ENCODE measurements at places on chromosomes 2 and 18.

GRCh38 chr2:44722026-44722625 lies 219.4 kb upstream of the SIX3 start:
- no peak for DNase-seq

- no peak for DNase-seq
These were observed 5.9 kb downstream of the C2orf69 start for GRCh38 chr2:199916980-199917379.

DNA sequence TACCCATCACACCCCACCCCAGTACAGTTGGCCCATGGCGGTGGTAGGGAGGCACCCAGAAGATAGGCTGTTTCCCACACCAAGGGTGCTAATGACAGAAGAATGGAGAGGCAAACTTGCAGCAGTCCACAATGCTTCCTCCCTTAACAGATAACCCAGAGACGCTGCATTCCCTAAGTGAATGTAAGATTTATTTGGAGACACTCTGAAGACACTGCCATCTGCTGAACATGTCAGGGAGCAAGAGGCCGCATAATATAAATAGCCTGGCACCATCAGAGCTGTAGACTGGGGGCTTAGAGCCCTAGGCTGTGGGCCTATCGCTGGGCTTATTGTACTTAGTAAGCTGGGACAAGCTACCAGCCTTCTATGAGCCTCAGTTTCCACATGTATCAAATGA lies 2.2 kb upstream of the IWS1 start:
- DNase-seq, result no peak

GRCh38 chr2:157838442-157839161 lies 37.5 kb downstream of the ACVR1 start:
- DNase-seq, result no peak

GRCh38 chr2:200137691-200138090 lies 168.8 kb upstream of the SPATS2L start:
- DNase-seq, result no peak

- no peak for DNase-seq
These were observed 768.5 kb downstream of the LRP1B start for GRCh38 chr2:141362311-141362710.

DNA sequence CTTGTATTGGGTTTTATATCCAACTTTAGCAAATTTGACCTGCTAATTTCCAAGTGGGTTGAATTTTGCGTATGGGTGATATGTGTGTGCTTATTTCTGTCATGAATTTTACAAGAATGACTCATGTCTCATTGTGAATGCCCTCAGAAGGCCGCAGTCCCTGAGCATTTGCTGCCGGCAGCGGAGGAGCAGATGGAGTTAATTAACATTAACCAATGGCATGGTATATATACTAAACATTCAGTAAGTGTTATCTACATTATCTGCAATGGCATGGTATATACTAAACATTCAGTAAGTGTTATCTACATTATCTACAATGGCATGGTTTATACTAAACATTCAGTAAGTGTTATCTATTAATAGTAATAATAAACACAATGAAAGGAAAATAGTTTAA lies 90.1 kb downstream of the DOK6 start:
- no peak for DNase-seq

- DNase-seq, result peak; percentile 19
These were observed 455 bp upstream of the TLK1 start for GRCh38 chr2:171160956-171161740.

DNA sequence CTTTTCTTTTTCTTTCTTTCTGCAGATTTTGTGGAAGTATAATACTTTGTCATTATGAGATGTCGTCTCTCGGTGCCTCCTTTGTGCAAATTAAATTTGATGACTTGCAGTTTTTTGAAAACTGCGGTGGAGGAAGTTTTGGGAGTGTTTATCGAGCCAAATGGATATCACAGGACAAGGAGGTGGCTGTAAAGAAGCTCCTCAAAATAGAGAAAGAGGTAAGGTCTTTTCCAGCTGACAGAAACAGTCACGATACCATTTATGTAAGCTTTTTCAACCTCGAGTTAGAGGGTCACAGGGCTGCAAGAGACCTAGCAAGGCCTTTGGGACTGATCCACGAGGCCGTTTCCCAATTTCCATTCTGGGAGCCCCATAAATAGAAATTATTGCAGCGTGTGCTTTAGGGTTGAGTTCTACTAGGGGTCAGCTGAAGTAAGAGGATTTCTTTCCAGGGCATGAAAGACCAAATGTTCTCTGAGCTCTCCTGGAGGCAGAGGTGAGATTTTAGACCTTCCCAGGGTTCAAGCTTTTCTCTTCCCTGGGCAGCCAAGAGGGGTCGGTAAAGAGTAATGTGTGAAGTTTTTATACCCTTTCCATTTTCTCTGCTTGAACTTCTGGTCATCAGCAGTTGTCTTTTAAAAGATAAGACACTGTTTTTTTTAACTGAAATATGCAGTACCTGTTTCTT lies 15.5 kb downstream of the MAP3K20 start:
- no peak for DNase-seq

DNA sequence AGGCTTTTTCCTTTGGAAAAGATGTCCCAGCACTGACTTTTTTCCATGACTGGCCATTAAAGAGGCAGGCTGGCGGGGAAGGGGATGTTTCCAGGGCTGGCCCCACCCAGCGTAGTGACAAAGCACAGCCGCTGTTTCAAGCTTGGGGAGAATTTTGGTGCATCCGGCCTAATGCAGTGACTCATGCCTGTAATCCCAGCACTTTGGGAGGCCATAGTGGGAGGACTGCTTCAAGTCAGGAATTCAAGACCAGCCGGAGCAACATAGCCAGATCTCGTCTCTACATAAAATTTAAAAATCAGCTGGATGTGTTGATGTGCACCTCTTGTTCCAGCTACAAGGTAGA lies 78.0 kb upstream of the SH3BP4 start:
- DNase-seq, result no peak

DNA sequence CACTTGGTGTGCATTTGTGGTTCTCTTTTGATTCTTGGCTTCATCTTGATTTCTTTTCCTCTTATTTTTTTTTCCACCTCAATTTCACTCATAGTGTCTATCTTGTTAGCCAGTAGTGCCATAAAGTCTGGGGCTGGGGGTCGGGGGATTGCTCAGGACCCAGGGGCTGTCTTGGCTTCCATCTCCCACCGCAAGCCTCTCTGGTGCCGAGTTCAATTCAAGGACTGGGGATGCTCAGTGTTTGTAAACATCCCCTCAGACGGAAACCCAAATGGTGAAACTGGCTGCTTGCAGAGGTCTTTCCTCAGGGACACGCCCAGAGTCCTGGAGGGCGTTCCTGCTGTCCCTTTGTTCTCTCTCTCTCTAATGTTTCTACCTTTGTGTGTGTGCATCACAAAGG lies 173.3 kb downstream of the TWIST2 start:
- DNase-seq, result no peak

DNA sequence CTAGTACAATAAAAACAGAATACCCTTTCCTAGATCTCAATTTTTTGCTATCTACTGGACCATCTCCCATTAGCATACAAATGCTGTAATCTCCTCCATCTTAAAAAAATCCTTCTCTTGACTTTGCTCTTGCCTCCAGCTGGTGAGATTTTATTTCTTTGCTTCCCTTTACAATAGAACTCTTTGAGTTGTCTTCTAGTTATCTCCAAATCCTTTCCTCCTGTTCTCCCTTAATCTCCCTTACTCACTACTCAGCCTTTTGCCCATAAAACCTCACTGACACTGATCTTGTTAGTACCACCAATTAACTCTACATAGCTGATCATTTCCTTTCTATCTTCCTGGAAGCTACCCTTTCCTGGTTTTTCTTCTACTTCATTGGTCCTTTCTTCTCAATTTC lies 63.5 kb upstream of the FRZB start:
- DNase-seq, result no peak

DNA sequence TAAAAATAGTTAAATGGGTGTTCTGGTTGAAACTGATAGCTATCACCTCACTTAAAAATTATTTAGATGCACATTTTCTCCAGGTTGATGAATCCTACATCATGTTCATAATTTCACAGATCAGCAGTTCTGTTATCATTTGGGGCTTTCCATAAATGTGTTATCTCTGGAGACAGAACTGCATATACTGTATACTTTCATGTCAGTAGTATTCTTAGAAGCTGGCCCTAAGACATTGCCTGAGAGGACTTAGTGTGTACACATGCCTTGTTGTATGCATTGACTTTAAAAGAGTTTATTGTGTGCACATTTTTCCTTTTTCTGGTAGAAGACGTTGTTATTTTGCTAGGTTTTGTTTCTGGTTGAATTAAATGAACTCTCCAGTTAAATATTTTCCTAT lies 41.0 kb downstream of the PIK3C3 start:
- DNase-seq, result no peak

DNA sequence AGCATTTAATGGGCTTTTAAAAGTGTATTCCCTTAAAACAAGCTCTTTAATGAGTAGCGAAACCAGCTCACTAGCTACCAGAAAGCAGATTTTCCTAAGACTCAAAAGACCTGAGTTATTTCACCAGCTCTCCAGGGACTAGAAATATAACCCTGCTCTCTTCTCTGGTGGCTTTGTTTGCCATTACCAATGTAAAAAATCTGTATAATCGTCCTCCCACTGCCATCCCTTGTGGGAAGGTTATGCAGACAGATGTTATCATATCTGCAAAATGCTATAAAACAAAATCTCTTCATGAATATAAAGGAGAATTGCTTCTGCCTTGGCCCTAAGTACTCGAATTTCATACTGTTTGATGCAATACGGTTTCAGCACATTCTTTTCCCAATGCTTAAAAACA lies 335.2 kb downstream of the NUP35 start:
- no peak for DNase-seq

GRCh38 chr18:53165770-53166169 lies 825.8 kb downstream of the DCC start:
- DNase-seq, result no peak

DNA sequence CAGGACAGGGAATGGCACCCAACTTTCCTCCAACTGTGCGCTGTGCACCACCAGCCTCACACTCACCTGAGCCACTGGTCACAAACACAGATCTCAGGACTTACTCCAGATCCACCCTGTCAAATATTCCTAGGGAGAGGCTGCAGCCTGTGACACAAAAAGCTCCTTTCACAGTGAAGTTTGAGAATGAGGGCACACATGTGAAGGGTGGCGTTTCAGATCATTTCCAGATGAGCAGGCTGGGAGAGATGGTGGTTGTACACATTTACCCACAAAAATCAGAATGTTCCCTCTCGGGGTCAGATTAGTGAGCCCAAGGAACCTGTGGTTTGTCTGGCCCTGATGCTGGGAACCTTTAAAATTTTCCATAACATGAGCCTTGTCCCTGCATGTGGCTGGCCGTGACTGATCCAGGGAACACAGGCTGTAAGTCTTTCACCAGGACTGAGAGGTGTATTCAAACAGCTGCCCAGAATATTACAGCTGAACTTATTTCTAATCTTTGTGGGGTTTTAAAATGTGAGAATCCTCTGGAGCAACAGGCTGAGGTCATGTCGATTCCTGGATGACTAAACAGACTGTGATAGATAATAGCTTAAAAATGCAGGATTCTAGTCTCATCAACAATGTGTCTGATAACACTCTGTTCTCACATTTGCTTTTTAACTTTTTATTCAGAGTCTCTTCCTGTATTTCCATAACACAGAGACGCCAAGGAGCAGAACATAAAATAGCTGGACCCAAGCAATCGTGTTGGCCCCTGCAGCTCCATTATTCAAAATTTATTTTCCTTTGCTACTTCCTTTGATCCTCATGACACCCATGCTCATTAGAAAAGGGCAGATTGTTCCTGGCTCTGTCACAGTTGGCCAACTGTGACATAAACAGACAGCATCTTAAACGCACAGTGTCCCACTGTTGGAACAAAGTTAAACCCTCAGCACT lies 35.5 kb downstream of the IL1R2 start:
- no peak for DNase-seq

Data from stimulated activated CD8-positive, alpha-beta memory T cell treated with anti-CD3 and anti-CD28 coated beads, Interleukin-15, amount 100 ng/mL, for 24 hours (primary cell).